GM19239 (cell line): ENCODE measurements at places on chromosomes 6 and 20.

- no peak for DNase-seq
These were observed 645.9 kb upstream of the CITED2 start for GRCh38 chr6:140020207-140020791.

GRCh38 chr6:147126618-147127022 is 77.6 kb upstream of the STXBP5 start:
- DNase-seq = no peak

DNA sequence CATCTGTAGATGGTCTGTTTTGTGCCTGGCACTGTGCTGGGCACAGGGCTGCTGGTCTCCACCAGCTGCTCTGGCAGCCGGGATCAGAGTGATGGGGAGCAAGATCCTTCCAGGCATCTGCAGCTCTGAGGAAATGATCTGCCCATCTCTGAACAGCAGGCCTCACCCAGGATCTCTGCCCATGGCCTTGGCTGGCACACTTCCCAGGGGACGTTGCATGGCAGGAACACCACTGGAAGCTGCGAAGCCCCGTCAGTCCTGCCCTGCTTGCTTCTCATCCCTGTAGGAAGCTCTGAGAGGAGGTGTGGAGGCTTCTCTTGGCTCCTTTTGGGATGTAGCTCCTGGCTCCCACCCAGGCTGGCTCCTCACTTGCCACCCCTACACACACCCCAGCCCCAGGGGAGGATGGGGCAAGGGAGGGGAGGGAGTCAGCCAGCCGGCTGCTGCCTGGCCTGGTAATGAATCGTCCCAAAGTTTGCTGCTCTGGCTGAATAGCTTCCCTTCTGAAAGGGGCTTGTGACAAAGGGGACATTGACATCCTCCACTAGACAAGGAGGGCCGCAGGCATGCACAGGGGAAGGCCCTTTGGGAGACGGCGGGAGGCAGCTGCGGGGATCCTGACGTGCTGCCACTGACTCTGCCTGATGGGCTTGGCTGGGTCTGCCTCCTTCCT is 108.9 kb downstream of the VEGFA start:
- DNase-seq = no peak

- no peak for DNase-seq
These were observed 9.3 kb upstream of the ID4 start for GRCh38 chr6:19827903-19828302.

DNA sequence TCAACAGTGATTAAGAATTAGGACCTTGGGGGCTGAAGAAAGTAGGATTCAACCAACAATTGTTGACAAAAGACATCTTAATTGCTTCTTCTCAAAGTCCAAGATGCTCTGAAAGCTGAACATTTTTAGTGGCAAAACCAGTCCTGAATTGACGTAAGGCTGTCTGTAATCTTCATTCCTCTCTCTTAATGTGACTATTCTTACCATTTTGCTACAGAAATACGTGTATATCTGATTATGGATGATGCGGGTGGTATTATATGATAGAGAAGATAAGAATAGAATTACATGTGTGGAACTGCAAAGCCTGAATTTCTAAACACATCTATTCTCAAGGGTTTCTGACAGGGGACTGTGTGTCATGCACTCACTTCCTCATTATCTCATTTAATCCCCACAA is 130.3 kb upstream of the SASH1 start:
- no peak for DNase-seq

DNA sequence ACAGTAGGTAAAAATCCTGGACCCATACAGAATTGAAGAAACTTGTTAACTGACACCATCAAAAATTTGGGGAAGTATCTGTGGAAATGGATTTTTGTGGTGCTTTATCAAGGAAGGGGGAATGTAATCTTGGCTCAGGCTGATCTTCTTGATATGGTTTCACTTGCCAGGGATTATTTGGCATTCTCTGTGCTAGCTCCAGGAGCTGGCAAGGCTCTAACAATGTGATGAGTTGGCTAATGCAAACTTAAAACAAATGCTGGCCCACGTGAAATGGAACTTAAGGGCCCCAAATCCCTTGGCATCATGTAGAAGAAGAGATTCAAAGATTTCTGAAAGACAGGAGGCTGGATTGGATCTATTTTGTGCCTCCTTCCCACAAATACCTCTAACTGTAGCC is 13.1 kb downstream of the KCNS1 start:
- DNase-seq = no peak

DNA sequence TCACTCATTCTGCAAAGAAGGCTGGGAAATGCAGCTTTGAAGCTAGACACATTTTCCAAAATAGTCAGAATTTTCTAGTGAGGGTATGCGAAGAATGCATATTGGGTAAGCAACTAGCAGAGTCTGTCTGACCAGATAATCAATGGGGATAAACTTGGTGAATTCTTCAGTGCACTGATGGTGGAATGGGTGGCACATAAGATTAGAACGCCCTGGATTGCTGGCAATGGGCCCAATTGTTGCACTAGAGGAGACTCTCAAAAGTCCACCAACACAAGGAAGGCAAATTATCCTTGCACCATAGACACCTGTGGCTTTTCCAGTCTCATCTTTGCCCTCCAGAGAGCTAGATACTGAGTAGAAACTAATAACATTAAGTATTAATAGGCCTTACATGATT is 167.6 kb downstream of the PTPRT start:
- no peak for DNase-seq

DNA sequence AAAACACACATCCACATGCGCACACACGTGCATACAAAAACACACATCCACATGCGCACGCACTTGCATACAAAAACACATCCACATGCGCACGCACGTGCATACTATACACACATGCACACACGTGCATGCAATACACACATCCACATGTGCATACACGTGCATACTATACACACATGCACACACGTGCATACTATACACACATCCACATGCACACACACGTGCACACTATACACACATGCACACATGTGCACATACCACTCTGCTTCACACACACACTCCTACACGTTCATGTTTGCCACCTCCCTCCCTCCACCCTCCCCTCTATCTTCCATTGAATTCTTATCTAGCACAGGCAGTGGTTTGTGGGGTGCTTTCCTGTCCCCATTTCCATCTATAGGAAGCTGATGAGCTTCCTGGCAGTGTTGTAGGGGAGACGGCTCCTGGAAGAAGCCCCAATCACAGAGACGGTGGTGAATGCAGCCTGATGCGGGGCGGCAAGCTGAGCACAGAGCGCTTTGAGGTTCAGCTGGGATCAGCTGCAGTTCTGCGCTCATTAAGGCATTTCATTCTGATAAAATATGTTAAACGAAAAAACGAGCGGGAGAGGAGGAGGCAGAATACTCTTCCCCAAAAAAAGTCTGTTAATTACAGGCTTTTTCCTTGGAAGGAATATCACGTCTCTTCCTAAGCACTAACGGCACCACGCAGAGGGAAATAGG is 287.7 kb downstream of the TAF4 start:
- no peak for DNase-seq

DNA sequence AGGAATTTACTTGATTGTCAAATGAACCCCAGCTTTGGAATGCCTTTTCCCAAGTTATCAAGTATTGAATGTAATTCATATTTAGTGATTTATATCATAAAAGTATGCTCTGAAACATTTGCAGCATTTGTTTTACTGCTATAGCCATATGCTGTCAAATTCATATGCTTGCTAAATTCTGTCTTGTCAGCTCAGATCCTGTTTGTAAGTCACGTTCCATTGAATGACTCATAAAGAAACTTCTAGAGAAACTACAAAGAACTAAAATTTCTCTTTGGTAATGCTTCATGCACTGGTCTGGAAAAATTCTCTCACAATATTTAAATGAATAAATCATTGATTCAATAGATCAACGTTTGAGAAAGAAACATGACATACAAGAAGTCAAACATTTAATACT is 445.9 kb downstream of the PHF3 start:
- no peak for DNase-seq

DNA sequence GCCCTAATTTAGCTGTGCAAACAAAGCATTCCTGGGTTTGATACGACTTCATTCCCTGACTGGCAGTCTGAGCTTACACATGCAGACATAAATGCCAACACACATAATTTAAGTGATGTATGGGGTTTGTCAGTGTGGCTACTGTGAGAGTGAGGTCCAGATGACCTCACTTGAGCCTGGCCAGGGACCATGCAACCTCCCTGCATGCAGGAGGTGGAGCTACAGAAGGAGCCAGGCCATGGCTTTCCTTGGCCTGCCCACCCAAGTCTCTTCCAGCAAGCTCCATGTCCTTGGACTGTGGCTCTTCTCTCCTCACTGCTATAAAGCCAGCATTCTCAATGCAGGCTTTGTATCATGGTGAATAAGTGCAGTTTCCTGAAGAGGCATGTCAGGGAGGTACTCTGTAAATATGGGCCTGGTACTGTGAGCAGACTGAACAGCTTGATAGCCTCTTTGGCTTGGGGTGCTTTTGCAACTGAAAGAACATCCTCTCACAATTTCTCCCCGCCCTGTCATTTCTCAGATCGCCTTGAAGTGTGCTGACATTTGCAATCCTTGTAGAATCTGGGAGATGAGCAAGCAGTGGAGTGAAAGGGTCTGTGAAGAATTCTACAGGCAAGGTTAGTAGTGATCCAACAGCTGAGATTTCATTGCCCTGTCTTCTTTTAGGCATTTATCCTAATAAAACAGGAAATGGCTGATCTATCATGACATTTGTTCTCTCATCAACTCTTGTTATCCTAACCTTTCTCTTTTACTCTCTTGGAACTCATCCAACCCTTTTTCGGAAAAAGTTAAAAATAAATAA is 69.2 kb downstream of the MTFR2 start:
- DNase-seq = no peak

DNA sequence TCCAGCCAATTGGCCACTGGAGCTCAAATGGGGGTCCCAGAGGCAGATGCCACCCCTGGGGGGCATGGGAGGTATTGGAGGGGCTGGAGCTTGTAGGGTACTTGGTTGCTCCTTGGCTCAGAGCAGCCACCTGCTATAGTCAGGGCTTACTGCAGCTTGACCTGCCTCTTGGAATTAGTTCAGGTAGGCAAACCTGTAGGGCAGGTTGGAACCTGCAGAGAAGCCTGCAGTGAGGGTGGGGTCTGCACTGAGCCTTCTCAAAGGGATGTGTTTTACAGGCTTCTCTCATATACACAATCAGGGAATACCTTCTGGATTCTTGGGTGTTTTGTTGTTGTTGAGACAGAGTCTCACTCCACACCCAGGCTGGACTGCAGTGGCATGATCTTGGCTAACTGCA is 94.2 kb upstream of the MYL9 start:
- DNase-seq = no peak

DNA sequence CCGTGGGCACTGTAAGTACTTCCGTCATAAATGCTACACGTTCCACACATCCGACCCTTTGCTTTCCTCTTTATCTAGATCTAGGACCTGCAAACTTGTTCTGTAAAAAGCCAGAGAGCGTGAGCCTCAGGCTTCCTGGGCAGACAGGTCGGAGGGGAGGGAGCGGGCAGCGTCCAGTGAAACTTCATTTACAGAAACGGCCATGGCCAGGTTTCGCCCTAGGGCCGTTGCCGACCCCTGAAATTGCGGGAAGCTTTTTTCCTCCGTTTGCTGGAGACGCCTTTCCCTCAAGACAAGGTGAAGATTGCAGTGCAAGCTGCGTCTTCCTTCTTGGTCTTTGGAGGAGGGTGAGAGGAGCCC is 155.4 kb downstream of the DLL1 start:
- no peak for DNase-seq

- no peak for DNase-seq
These were observed 11.8 kb downstream of the NINL start for GRCh38 chr20:25573288-25574251.

GRCh38 chr6:13406781-13407180 is 78.4 kb upstream of the TBC1D7 start:
- no peak for DNase-seq

DNA sequence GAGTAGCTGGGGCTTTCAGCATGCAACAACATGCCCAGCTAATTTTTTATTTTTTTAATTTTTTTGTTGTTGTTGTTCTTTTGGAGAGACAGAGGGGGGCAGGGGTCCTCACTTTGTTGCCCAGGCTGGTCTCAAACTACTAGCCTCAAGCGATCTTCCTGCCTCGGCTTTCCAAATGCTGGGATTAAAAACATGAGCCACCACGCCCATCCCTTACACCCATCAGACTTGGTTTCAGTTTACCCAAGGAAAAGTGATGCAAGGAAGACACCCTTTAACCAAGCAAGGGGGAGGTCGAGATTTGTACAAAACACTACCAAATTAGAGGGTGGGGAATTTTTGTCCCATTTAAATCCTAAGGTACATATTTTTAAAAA is 210.1 kb downstream of the ARHGAP18 start:
- no peak for DNase-seq

GRCh38 chr20:35870541-35871258 is 83.6 kb downstream of the SCAND1 start:
- no peak for DNase-seq

DNA sequence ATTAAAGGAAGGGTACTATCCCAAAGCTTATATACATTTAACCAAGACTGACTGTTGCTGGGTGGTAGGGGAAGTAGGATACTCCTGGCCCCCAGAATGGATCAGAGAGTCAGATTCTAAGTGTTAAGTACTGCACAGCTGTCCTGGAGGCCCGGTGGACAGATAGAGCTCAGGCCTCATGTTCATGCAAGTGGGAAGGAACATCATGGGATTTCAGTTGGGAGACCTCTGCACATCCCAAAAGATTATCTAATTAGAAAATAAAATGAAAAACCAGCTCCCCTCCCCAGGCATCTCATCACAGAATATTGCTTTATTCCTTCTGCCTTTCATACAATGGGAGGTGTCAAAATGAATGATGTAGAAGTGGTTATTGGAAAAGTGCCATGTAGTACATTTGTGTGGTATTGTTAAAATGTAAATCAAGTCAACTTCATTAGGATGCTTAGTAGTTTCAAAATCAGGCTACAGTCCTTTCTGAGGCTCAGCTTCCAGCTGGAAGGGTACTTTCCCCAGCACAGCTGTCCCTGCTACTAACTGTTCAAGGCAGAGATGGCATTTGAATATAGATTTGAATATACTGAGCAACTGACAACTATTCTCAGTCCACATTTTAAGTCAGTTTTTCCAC is 82.9 kb downstream of the SLC35B3 start:
- no peak for DNase-seq

DNA sequence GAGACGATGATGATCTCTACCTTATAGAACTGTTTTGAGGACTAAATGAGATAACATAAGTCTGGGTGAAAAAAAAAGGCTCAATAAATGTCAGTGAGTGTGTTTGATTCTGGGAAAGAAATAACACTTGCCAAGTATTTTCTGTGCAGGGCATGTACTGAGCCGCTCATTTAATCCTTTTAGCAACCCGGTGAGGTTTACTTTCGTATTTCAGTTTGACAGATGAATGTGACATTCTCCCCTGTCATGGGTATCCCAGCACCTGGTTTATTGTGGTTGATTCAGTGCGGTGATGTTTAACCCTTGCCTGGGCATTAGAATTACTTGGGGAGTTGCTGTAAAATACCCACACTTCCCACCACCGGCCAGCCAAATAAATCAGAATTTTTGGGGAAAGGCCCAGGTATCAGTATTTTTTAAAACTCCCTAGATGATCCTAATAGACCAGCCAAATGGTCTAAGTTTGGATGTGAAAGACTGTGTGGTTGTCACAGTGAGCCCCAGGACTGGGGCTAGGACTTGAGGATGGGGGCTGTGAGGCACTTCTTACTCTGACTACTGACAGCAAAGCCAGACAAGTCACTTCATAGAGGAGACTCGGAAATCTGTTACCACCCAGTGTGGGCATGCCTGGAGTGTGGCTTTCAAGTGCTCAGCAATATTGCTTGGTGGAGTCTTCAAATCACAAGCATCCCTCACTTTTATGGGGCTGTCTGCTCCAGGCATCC is 100.2 kb upstream of the KCNG1 start:
- no peak for DNase-seq
